ENCODE measurements at places on chromosomes 1 and 21. TPM values are rescaled to one million over a fixed set of nuclear protein-coding genes. Genes with fewer than 3 reads are reported as not detected.
A peak's percentile ranks its signal among the peaks of the same experiment; 100 is the strongest.

DNA sequence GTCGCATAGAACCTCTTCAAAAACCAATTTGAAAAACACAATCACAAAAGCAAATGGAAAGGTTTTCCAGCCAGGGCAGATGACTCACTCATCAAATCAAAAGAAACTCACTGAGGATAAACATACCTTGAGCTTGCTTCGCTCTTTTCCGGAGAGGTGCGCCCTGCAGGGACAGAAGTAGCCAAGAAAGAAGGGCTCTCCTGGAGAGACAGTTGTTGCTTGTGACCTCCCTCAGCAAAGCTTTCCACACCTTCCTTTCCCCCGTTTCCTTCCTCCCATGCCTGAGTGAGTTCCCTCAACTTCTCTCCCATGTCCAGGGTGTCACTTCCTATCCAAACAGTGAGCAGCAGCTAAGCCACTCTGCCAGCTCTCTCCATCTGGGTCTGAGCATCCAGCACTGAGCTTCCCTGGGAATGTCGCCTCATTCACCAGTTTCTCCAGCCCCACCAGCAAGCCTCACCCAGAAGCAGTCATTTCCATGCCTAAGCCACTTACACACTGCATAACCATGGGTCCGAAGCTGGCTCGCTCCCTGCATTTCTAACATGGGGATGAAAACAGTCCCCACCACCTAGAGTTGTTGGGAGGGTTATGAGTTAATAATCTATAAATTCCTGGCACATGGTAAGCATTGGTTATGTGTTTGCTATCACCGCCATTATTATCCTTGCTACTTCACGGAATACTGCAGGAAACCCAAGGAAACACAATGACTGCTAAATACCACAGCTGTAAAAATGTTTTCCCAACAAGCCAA is 75.0 kb downstream of the PTPN14 start:
- no peak for DNase-seq
- no peaks in the 10 kb centered on the region for H3K36me3 ChIP-seq
- H3K27ac ChIP-seq: no peak overlapping the region
- H3K4me1 ChIP-seq: peaks cover 10% of the 10 kb centered on the region

- H3K4me1 ChIP-seq: no peaks in the 10 kb centered on the region
- no peak for DNase-seq
- H3K27me3 ChIP-seq: peaks cover 25% of the 10 kb centered on the region
Observed at GRCh38 chr1:87144981-87145380, 183.7 kb upstream of the LMO4 start.

The AK2 gene
- 386 TPM for total RNA-seq

DNA sequence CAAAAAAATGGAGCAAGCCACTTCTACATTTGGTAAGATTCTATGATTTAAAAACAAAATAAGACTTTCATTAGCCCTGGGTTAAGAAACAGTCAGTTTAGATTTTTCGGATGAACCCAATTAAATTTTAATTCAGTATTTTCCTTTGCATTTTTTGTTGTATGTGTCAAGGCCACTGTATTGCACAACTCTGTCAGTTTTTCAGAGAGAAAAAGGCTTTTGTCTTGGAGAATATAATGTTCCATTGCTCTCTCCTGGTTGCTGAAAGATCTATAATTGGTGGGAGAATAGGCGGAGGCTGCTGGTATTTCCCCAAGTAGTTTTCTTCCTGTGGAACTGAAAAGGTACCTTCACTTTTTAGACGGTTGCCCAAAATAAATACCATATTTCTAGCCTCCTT is 84.6 kb downstream of the NEGR1 start:
- no peak overlapping the region for H3K4me3 ChIP-seq
- no peaks in the 10 kb centered on the region for H3K4me1 ChIP-seq
- no peak for DNase-seq
- no peaks in the 10 kb centered on the region for H3K36me3 ChIP-seq

GRCh38 chr1:174433451-174433850 is 14.3 kb upstream of the GPR52 start:
- H3K27ac ChIP-seq: no peak overlapping the region
- H3K4me1 ChIP-seq: no peaks in the 10 kb centered on the region

The TGFB2 gene
- total RNA-seq: not detected

The ASTN1 gene
- total RNA-seq: not detected

GRCh38 chr1:5949085-5949760 is 43.0 kb downstream of the NPHP4 start:
- no peak overlapping the region for H3K27ac ChIP-seq
- H3K4me1 ChIP-seq: no peaks in the 10 kb centered on the region
- no peak overlapping the region for H3K4me3 ChIP-seq
- peaks cover 7% of the 10 kb centered on the region for H3K36me3 ChIP-seq

- H3K27me3 ChIP-seq: peaks cover 5% of the 10 kb centered on the region
- DNase-seq: no peak
- no peak overlapping the region for H3K4me3 ChIP-seq
- H3K36me3 ChIP-seq: no peaks in the 10 kb centered on the region
- no peak overlapping the region for H3K27ac ChIP-seq
- H3K4me1 ChIP-seq: no peaks in the 10 kb centered on the region
Observed at GRCh38 chr1:208670778-208671177, 426.6 kb upstream of the PLXNA2 start.

DNA sequence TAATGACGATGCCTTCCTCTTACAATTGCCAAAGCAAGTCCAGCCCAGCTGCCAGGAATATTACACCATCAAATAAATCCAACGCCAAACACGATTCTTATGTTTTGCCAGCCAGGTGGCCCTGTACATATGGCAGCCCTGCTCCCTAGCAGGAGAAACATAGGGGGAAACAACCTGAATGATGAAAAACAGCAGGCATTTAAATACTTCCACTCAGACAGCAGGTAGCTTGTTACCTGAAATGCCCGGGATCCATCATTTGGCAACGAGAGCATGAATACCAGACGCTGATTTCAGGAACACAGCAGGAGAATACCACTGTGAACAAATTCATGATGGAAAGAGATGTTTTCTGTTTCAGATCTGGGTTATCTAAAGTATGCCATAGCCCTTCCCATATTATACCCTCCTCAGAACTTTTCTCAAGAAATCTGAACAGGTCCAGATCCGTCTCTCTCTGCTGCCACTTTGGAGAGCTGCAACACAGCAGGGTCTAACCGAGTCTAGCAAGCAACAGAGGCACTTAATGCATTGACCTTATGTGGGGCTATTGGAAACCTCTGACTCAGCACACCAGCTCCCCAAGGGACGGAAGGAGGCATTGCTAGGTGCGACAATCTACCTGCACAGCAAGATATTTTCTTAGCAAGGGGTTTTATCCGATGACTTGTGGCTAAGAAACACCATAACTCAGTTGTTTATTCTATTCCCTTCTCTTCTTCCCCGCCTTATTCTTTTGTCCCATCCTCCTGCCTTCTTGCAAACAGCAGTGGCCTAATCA is 166.3 kb downstream of the BARHL2 start:
- no peak for DNase-seq
- H3K4me1 ChIP-seq: no peaks in the 10 kb centered on the region
- no peak overlapping the region for H3K27ac ChIP-seq
- H3K36me3 ChIP-seq: no peaks in the 10 kb centered on the region

- H3K4me3 ChIP-seq: no peak overlapping the region
- no peak overlapping the region for H3K27ac ChIP-seq
- no peaks in the 10 kb centered on the region for H3K4me1 ChIP-seq
- H3K27me3 ChIP-seq: no peaks in the 10 kb centered on the region
- no peak for DNase-seq
Observed at GRCh38 chr21:42279341-42279871, 35.8 kb downstream of the TFF3 start.

DNA sequence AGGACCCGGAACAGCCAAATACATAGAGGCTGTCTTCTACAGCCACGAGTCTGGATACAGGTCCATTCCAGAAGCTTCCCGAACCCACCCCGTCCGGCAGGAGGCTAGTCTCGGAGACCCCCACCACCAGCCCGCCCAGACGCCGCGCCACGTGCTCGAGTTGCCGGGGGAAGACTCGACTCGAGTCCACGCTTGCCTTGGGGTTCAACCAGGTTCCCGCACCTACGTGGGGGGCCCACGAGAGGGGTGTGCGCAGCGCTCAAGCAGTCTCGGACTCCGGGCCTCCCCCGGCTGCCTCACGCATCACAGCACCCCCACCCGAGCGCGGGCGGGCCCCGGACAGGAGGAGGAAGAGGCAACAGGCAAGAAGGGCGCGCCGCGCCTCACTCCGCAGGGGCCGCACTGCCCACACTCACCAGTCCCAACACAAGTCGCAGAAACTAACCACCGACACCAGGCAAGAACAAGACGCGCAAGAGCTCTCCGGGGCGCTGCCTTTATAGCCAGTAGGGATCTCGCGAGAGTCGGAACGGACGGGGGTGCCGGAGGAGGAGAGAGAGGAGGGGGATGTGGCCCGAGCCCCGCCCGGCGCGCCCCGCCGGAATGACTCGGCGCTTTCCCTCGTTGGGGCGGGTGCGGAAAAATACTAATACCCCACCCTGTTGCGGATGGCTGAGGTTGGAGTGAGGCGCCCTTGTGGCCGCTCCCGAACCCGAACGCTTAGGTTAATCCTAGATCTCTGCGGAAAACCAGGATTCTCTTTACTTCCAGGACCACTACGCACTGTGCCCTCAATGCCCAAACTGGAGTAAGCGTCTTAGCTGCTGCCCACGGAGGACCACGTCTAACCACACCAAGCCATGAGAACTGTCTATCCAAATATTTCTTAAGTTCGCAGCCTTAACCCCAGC is at the start of gene PRDX1:
TSS of gene PRDX1 (minus strand) at position 472 of the 911 bp plus-strand sequence. CDS start 2,841 bp downstream, outside the sequence.
- DNase-seq: peak; percentile 98
- peak within 1 kb of the TSS; percentile 96 for H3K4me3 ChIP-seq
- peaks cover 23% of the 10 kb centered on the region for H3K36me3 ChIP-seq
- peaks cover 4% of the 10 kb centered on the region for H3K27me3 ChIP-seq

The TRIM63 gene
- not detected for total RNA-seq

DNA sequence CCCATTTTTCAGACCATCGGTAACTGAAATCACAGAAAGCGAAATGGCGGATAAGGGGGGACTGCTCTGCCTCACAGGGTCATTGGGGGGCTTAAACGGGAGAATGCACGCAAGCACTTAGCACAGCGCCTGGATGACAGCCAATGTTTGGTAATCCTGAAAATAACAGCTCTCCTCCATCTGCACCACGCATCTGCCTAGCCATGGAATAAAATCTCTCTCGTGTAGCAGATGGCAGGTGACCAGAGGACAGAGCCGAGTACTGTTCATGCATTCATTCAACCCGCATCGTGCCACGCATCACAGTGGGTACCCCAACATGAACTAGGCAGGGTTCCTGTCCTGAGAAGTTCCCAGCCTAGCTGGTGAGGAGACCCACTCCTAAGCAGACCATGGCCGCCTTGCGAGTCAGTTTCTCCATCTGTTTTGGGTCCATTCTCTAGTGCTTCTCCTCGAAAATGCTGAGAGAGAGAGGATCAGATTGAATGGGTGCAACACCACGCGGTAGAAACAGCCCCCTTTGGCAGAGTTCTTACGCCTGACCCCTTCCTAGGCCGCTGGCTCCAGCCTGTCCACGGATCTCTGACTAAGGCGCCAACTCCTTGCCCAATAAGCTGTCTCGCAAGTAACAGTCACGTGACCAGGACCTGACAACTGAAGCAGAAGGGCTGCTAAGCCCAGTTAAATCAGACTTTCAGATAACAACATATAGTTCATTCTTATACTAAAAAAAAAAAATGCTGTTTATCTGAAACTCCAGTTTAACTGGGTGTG is 7.3 kb downstream of the SLC1A7 start:
- no peaks in the 10 kb centered on the region for H3K27me3 ChIP-seq
- no peak for DNase-seq
- H3K4me3 ChIP-seq: no peak overlapping the region
- no peak overlapping the region for H3K27ac ChIP-seq

GRCh38 chr1:244011786-244012185 is 39.3 kb upstream of the ZBTB18 start:
- no peaks in the 10 kb centered on the region for H3K36me3 ChIP-seq
- no peak overlapping the region for H3K4me3 ChIP-seq
- peaks cover 9% of the 10 kb centered on the region for H3K4me1 ChIP-seq
- DNase-seq: no peak
- H3K27ac ChIP-seq: no peak overlapping the region

The MORN1 gene
- 5.1 TPM for total RNA-seq

The CFAP74 gene
- not detected for total RNA-seq

The OR10J1 gene
- not detected for total RNA-seq

- no peak for DNase-seq
- H3K4me1 ChIP-seq: peaks cover 9% of the 10 kb centered on the region
- no peak overlapping the region for H3K27ac ChIP-seq
- H3K27me3 ChIP-seq: peaks cover 5% of the 10 kb centered on the region
- H3K4me3 ChIP-seq: no peak overlapping the region
Observed at GRCh38 chr1:234527346-234527745, 48.4 kb upstream of the TARBP1 start.

DNA sequence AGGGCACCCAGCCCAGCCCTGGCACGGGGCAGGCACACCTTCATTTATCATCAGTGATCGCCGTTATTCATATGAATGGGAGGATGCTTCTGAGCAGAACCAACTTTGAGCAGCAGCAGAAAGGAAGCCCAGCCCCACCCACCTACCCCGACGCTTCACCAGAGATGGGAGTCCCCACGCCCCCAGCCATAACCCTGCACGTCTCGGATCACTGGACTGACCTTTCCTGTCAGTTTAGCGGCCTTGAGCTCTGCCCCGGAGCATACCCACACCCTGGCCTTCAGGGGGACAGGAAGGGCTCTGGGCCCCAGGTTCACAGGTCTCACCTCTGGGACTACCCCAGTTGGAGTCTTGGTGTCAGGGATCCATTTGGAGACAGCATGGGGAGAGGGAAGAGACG is 18.1 kb downstream of the LRP8 start:
- no peak for DNase-seq
- no peak overlapping the region for H3K27ac ChIP-seq
- H3K4me1 ChIP-seq: peaks cover 9% of the 10 kb centered on the region
- peaks cover 14% of the 10 kb centered on the region for H3K36me3 ChIP-seq

DNA sequence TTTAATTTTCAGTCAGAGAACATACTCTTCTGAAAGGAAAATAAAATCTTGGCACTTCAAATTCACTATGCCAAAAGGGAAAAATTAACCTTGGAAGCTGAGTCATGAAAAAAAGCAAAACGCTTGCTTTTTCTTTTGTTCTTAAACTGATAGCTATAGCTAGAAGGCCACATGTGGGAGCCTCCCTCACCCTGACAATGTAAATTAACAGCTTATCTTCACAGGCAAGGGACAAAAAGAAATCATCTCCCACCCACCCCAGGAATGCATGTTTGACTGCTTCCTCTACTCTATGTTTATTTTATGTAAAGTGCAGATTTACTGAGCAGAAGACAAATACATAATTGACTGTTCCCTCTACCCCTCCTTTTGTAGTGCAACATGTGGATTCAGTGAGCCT is 38.0 kb downstream of the EBNA1BP2 start:
- no peaks in the 10 kb centered on the region for H3K36me3 ChIP-seq
- H3K27me3 ChIP-seq: peaks cover 23% of the 10 kb centered on the region
- DNase-seq: no peak
- H3K27ac ChIP-seq: no peak overlapping the region

The DDAH1 gene
- 0.09 TPM for total RNA-seq

GRCh38 chr1:221965252-221965651 is 223.4 kb upstream of the DUSP10 start:
- no peak overlapping the region for H3K4me3 ChIP-seq
- H3K36me3 ChIP-seq: no peaks in the 10 kb centered on the region
- H3K27me3 ChIP-seq: no peaks in the 10 kb centered on the region
- DNase-seq: no peak
- peaks cover 11% of the 10 kb centered on the region for H3K4me1 ChIP-seq

GRCh38 chr1:33388805-33389771 is 41.8 kb downstream of the PHC2 start:
- no peak overlapping the region for H3K27ac ChIP-seq
- no peaks in the 10 kb centered on the region for H3K36me3 ChIP-seq
- no peaks in the 10 kb centered on the region for H3K4me1 ChIP-seq
